ENCODE measurements at places on chromosomes 5 and 9.

- DNase-seq: no peak
Measured at GRCh38 chr5:77010243-77010642, 20.0 kb upstream of the AGGF1 start.

- DNase-seq: peak; percentile 50
Measured at GRCh38 chr9:114339130-114339908, 9.7 kb downstream of the ORM2 start.

GRCh38 chr9:101409079-101409477 lies 10.4 kb downstream of the ZNF189 start:
- DNase-seq: peak; percentile 20

- DNase-seq: no peak
Measured at GRCh38 chr5:86716121-86716520, 98.4 kb downstream of the COX7C start.

GRCh38 chr5:159799701-159800100 lies 116.6 kb upstream of the ADRA1B start:
- no peak for DNase-seq

Data from fibroblast of the aortic adventitia (primary cell).